ENCODE measurements at places on chromosomes 6 and 20.
A peak's percentile ranks its signal among the peaks of the same experiment; 100 is the strongest.

DNA sequence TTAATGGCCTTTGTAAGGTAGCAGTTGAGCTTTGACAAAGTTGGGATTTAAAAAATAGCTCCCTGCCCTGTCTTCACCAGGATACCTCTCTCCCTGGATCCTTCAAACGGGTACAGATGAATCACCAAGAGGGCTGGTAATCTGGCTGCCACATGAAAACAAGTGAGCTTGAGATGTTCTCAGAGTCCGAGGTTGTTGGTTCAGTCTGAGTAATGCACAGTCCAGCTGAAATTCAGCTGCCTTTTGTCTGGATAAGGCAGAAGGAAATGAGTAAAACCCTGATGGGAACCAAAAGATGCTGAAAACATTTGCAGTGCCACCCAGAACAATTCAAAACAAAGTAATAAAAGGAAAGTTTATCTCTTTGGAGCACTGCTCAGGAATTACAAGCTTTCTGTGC, 86.8 kb downstream of the GJA1 start:
- no peak for DNase-seq

DNA sequence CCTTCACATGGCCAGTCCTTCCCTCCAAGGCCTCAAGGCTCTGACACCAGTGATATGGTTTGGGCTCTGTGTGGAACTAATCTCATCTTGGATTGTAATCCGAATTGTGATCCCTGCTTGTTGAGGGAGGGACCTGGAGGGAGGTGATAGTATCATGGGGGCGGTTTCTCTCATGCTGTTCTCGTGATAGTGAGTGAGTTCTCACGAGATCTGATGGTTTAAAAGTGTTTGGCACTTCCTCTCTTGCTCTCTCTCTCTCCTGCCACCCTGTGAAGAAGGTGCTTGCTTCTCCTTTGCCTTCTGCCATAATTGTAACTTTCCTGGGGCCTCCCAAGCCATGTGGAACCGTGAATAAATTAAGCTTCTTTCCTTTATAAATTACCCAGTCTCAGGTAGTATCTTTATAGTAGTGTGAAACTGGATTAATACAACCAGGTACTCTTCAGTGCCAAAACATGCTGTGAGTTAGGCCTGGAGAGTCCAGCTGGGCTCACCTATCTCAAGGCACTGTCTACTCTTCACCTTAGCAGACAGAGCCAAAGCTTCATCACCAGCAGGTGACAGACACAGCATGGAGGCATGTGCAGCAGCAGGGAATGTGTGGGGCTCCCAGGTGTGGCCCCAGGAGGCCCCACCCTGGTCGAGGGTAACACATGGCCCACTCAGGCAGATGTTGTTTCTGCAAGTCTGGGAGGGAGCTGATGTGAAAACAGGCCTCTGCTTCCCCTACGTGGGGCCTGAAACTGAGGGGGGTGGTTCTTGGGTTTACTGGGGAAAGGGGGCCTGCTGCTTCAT, 97.5 kb upstream of the CDYL start:
- no peak for DNase-seq

DNA sequence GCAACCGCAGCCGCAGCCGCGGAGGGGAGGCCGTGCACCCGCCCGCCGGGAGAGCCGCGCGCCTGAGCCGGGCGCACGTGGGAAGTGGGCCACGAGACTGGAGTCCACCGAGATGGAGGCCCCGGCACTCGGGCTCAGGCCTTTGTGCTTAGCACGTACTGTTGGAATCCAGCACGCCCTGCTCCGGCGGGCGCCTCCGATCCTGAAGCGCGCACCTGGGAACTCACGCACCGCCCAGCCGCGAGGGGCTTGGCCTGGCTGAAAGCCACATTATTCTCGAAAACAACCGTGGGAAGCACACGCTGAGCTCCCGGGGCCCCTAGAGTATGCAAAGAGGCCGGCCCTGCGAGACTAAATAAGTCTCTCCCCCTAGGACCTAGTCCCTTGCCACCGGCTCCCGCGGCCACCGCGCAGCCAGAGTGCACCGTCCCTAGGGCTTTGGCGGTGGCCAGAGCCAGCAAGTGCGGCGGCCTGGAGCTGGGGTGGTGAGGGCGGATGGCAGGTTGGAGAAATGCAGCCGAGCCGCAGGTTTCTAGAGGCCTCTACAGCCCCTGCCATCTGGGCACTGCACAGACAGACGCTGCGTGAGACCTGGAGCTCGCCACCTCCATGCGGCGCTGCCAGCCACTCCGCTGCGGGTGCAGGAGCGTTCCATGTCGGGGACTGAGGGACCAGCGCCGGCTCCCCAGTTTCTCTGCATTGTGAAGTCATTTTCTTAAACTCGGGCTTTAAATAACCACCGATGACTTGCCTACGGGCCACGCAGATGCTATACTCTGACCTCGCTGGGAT, 42.0 kb upstream of the LY86 start:
- DNase-seq = no peak

GRCh38 chr6:39906318-39906761, 27.9 kb downstream of the MOCS1 start:
- no peak for DNase-seq

- no peak for DNase-seq
Measured at GRCh38 chr6:162055365-162055764, 672.2 kb downstream of the PRKN start.

- DNase-seq = no peak
Measured at GRCh38 chr20:53723045-53723444, 129.4 kb upstream of the ZNF217 start.

DNA sequence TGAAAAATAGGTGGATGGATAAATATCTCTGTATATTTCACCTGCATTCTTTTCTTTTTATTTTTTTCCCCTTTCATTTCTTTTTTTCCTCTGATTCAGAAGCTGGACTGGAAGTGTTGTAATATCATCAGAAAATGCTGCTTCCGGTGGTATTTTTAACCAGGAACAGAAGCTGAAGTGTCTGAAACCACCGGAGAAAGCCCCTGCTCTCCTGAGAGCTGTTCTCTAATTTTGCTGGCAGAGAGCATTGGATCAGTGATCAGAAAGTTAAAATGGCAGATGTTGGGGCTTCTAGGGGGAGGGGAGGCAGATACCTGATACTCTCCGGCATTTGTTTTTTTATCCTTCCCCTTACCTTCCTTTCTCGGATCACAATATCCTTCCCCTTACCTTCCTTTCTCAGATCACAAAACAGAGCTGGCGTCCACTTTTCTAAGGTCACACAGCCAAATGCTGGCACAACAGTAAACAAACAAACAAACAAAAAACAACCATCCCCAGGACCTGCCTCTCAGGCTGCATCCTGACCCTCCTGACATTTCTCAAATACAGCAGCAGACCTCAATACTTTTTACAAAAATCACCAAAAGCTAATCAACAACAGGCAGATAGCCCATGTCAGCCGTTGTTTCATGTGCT, 143.2 kb upstream of the ZNF217 start:
- DNase-seq = no peak

DNA sequence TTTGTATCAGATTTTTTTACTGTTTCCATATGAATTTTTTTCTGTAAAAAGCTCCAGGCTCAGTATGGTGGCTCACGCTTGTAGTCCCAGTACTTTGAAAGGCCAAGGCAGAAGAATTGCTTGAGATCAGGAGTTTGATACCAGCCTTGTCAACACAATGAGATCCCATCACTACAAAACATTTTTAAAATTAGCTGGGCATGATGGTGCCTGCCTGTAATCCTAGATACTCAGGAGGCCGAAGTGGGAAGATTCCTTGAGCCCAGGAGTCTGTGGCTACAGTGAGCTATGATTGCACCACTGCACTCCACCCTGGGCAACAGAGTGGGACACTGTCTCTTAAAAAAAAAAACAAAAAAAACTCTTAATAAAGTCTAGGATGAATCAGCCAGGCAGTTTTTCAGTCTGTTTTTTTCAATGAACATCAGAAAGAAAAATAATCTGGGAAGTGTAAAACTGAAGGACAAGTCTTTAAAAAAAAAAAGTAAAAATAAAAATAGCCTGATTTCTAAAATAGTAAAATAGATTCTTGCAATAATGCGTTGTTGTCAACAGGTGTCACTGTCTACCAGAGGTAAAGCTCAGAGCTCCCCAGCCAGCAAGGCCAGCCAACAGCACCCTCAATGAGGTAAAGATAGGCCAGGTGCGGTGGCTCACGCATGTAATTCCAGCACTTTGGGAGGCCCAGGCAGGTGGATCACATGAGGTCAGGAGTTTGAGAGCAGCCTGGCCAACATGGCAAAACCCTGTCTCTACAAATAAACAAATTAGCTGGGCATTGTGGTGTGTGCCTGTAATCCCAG, 9.3 kb upstream of the ATG5 start:
- DNase-seq = peak; percentile 51

DNA sequence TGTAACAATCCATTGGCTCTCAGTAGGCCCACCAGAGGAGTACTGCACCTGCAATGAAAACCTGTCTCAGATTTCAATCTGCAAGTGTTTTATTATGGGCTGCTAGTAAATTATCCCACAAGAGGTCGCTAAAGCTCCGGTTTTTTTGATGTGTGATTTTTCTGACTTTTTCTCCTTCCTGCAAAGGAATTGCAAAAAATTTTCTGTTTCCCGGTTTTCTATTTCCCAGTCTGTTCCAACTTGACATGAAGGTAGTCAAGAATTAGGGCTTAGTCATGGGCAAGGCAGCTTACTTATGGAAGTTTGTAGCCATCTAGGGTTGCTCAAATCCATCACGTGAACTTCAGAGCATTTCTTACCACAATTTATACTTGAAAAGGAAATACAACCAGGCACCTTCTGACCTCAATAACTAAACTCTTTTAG, 38.5 kb upstream of the AHI1 start:
- DNase-seq = no peak

GRCh38 chr6:71405416-71405815, 116.8 kb downstream of the OGFRL1 start:
- DNase-seq = no peak
